ENCODE measurements at places on chromosomes 16 and 17.
A peak's percentile ranks its signal among the peaks of the same experiment; 100 is the strongest.

DNA sequence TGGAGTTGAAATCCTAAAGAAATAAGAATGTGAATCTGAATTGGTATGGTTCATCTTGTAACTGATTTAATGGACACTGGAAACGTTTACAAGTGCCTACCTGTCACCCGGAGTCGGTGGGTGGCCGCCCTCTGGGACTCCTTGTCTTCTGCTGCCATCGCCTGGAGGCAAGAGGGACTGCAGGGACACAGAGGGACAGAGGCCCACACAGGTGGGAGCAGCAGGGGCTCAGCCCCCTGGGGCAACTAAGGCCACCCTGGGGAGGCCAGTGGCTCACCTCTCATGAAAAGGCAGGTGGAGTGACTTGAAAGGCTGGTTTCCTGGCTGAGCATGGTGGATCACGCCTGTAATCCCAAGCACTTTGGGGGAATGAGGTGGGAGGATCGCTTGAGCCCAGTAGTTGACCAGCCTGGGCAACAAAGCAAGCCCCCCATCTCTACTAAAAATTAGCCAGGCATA is 23.2 kb downstream of the TMEM92 start:
- peak; percentile 77 for DNase-seq

GRCh38 chr17:79833110-79833450 is 6.2 kb downstream of the CBX4 start:
- no peak for DNase-seq

DNA sequence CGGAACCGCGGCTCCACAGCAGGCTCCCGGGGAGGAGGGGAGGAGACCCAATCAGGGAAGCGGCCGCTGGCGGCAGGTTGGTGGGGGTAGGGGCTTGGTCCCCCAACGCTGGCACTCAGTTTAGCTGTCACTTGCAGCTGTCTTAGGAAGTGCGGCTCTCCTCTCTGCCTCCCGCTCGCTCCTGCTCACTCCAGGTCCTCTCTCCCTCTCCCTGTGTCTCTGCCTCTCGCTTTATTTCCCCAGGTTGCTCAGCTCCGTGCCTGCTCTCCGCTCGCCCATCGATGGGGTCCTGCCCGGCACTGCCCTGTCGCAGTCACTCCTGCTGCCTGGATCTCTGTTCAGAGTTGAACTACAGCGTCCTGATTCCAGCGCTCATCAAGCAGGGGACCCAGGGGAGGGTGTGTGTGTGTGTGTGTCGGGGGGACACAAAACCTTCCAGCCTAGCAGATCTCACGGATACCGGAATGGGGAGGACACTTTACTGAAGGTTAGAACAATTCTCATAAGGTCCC is 145.6 kb downstream of the ENGASE start:
- DNase-seq = peak; percentile 64

GRCh38 chr16:66400503-66401380 is 26.4 kb upstream of the BEAN1 start:
- no peak for DNase-seq

DNA sequence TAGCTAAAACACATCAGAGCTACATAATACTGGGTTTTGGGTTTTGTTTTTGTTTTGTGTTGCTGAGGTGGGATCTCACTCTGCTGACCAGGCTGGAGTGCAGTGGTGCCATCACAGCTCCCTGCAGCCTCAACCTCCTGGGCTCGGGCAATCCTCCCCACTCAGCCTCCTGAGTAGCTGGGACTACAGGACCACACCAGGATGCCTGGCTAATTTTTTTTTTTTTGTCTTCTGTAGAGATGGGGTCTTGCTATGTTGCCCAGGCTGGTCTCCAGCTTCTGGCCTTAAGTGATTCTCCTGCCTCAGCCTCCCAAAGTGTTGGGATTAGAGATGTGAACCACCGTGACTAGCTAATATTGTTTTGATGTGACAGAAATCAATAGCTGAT is 6.2 kb downstream of the MEAK7 start:
- no peak for DNase-seq

- no peak for DNase-seq
Observed at GRCh38 chr17:34527136-34527907, 52.1 kb upstream of the TMEM132E start.

DNA sequence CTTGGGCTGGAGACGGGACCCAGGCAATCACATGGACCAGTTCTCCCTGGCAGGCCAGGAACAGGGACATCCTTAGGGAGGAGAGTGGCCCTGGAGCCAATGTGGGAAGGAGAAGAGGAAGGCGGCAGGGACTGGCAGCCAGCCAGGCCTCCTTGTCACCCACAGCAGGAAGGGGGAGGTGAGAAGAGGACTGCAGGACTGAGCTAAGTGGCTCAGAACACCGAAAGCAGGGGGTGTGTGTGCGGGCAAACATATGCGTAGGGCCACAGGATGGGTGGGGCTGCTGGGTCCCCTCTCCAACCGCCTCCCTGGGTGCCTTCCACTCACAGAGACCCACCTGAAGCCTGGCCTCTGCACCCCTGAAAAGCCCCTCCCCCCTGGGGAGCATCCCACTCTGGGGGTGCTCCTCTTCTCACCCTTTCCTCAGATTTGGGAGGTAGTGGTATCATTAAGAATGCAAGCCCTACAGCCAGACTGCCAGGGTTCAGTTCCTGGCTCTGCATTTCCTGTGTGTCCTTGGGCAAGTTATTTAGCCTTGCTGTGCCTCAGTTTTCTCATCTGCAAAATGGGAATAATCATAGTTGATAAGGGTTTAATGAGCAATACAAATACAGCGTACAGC is 8.1 kb downstream of the PNMT start:
- DNase-seq = no peak

DNA sequence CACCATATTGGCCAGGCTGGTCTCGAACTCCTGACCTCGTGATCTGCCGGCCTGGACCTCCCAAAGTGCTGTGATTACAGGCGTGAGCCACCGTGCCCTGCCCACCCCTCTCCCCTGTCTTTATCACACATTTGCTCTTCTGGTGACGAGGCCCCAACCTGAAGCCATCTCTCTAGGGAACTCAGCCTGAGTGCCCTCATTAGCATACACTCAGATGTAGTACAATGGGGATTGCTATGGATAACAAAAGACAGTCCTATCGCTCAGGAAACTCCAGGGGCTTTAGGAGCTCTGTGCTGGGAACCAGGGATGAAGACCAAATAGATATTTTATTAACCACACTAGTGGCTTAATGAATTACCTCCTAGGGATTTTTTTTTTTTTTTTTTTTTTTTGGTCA is 100.7 kb downstream of the MARF1 start:
- no peak for DNase-seq

- DNase-seq = no peak
Observed at GRCh38 chr17:68294196-68294555, 2.9 kb downstream of the ARSG start.

- no peak for DNase-seq
Observed at GRCh38 chr16:89143911-89144675, 27.5 kb upstream of the CDH15 start.

- DNase-seq = peak; percentile 90
Observed at GRCh38 chr17:80832888-80833583, 158.6 kb upstream of the CHMP6 start.

DNA sequence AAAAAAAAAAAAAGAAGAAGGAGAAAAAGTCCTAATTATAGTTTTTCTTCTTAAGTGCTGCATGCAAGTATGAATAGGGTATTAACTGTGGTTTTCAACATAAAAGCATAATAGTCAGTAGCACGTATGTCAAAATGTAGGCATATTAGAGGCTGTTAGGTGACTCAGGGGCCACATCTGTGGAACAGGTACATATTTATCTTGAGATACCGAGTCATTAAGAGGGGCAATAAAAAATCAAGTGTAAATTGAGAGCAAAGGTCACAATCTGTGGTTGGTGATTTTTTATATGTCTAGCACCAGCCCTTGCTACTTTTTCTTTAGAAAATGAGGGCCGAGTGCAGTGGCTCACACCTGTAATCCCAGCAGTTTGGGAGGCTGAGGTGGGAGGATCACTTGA is 1113.8 kb upstream of the RBFOX1 start:
- no peak for DNase-seq

GRCh38 chr16:73196670-73197069 is 148.7 kb upstream of the ZFHX3 start:
- no peak for DNase-seq

DNA sequence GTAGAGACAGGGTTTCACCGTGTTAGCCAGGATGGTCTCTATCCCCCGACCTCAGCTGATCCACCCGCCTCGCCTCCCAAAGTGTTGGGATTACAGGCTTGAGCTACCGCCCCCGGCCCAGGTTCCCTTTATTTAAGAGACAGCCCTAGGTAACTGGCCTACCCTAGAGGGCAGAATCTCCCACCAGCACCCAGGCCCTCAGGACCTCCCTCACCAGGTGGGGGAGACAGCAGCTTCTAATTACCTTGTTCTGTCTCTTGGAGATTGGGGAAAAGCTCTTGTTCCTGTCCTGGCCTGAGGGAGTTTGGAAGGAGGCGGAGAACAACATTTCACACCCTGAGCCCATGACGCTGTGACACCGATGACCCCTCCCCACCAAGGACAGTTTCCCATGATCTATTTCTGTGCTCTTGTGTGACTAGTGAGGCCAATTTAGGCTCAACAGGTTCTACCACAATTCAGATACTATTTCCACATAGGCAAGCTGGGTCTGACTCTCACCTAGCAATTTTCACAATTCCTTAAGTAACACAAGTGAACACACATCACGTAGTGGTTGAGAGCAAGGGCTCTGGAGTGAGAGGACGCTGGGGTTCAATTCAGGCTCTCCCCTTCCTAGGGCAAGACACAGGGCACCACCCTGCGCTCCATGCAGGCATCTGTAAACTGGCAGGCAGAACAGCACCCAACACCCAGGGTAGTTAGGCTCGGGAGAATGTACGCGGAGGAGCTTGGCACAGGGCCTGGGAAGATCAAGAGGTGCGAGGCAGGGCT is 20.4 kb downstream of the HDAC5 start:
- no peak for DNase-seq

- no peak for DNase-seq
Observed at GRCh38 chr16:67531247-67531646, 2.6 kb downstream of the RIPOR1 start.

DNA sequence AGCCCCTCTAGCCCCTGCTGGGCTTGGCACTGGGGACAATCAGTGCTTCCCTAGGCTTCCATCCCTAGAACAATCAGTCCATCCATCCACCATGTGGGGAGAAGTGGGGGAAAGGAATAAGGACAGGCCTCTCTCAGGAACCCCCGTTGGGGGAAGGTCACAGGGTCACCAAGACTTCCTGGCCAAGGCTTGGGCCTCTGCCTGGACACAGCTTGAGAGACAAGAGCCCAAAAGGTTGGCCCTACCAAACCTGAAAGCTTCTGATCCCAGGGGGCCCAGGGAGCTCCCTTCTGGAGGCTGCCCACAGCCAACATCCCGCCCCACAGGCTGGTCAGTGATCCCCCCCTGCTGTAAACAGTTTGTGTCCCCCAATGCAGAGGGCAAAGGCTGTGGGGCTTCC is 16.2 kb upstream of the MTMR4 start:
- DNase-seq = no peak

DNA sequence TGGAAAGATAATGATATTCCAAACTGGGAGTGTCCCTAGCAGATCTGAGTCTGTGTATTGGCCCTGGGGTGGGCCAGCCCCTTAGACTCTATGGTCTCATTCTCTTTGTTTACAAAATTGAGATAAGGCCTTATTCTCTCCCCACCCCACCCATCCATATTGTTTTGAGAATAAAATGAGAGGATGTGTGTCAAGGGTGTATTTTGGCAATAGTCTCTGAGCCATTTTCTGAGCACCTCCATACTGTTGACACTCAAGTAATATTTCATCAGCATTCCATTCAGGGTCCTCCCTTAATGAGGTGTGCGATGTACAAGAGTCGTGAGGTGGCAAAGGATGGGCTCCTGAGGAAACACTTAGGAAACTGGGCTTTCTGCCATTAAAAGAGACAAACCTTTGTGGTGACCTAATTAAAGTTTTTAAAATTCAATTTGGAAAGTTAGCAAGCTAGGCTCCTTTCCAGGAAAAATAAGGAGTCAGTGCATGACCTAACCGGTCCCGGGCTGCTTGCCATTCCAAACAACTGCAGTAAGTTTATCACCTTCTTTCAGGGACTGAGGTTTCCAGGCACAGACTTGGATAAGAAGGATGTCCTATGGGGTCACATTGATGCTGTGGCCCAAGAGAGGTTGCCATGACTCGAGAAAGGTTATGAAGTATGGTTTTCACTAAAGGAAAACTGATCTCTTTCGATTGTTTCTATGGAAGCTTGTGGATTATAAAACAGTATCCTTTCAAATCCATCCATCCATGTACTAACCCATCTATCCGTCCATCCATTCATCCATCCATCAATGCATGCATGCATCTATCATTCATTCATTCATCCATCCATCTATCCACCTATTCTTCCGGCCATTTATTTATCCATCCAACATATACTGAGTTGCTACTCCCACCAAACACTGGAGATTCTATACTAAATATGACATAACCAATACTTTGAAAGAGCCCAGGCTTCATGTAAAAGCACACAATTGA is 443.3 kb downstream of the UTP18 start:
- no peak for DNase-seq

DNA sequence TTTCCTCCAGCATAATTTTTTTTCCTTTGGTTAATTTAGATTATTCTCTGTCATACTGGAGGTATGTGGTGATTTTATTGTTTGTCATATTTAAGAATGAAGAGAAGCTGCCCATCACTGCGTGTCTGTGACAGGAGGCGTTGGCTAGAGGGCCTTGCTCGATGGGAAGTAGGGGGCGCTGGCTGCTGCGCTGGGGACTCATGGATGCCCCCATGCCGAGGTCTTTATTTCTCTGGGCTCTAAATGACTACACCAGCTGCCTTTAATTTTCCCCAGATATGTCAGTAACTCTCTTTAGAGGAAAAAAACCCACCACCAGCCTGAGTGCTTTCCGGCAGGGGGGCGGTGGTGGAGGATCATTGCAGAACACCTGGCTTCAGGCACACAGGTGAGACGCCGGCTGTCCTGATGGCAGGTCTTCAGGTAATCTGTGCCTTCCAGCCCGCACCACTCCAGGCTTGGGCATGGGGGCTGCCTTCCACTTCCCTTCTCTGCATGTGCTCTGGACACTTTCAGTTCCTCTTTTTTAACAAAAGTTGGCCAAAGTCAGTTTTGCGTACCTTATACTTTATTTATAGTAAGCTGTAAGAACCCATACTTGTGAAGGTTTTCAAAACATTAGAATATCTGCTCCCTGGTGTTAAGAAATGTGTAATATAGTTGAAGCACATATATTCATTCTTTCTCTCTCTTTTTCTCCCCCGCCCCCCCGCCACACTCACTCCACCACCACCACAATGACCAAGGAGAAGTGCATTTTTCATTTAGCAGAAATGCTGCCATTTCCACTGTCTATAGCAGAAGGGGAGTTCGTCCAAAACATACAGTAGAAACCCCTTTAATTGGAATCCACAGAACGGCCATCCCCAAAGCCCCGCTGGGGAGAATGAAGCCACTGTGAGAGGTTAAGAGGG is 192.7 kb downstream of the RPTOR start:
- no peak for DNase-seq

GRCh38 chr17:70859829-70860228 is 690.5 kb downstream of the KCNJ2 start:
- no peak for DNase-seq

Data from retina (tissue), 1 donor.